Right ventricle myocardium superior (tissue), 1 donor: ENCODE measurements at places on chromosomes 3 and 15. TPM values are rescaled to one million over a fixed set of nuclear protein-coding genes. Genes with fewer than 3 reads are reported as not detected.
A peak's percentile ranks its signal among the peaks of the same experiment; 100 is the strongest.

GRCh38 chr15:56371495-56372147 lies 6.4 kb downstream of the TEX9 start:
- DNase-seq = no peak

- no peak for DNase-seq
Observed at GRCh38 chr15:48458876-48459275, 127.6 kb downstream of the DUT start.

DNA sequence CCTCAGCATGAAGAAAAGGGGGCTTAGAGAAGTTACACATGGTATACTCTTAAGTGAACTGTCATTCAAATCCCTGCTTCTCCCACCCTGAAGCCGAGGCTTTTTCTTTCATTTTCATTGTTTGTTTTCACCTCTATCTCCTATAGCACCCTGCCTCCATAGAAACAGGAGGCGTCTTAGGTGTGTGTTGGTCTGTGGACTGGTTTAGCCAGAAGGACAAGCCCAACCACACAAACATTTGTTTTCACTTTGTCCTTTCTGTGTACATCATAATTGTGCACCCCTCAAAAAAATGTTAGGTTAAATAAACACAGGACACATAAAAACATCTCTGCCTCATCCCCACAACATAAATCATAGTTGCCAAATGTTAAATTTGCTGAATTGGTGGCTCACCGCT lies 73.3 kb upstream of the UBE2E2 start:
- DNase-seq = no peak

- no peak for DNase-seq
Observed at GRCh38 chr15:26724381-26725150, 48.3 kb downstream of the GABRB3 start.

GRCh38 chr15:71472566-71472965 lies 337.8 kb upstream of the NR2E3 start:
- DNase-seq = no peak

- no peak for DNase-seq
Observed at GRCh38 chr3:56421205-56421604, 47.1 kb downstream of the ERC2 start.

- peak; percentile 51 for DNase-seq
Observed at GRCh38 chr15:68704496-68705021, 116.1 kb downstream of the ANP32A start.

DNA sequence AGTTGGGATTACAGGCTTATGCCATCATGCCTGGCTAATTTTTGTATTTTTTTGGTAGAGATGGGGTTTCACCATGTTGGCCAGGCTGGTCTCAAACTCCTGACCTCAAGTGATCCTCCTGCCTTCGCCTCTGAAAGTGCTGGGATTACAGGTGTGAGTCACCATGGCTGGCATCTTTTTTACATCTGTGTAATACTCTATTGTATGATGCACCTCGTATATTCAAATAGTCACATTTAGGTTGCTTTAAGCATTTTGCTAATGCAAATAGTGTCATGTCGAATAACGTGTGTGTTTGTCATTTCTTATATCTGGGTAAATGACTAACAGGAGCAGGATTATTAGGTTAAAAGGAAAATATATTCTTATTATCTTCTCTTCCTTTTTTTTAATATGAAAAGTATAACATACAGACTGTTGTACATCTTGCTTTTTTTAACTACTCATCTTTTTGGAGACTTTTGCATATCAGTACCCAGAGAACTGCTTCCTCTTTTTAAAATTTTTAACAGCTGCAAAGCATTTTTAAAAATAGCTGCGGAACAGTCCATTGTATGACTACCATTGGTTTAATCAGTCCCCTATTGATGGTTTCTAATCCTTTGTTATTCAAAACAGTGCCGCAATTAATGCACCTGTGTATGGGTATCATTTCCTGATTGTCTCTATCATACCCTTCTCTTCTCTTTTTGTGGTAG lies 13.4 kb downstream of the SCAMP5 start:
- DNase-seq = no peak

DNA sequence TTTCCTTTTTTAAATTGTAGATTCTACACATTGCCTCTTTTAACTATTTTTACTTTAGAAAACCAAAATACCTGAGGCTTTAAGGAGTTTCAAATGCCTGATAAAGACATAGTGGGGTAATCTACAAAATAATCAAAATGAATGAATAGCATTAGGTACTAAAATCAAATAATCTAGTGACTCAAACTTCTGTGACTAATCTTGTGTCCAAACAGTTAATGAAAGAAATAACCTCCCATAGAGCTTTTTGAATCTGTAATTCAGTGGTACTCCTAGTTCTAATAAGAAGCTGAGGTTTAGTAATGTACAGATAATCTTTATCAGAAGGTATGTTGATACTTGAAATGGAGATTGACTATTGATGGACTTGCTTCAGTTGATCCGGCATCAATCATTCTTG lies 53.0 kb downstream of the DTWD1 start:
- DNase-seq = no peak

DNA sequence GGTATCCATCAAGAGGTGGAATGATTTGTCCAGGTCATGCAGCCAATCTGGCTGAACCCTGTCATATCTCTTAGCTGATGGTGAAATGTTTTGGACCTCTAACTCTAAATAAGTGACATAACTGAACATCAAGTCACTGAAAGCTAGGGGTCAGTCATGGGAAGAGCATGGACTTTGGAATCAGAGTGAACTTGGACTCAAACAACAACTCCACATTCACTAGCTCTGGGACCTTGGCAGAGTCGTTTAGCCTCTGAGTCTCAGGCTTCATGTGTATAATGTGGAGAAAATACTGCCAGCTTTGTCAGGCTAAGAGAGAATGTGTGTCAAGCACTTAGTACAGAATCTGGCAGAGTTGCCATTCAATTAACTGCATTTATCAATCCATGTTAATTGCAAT lies 557.8 kb upstream of the CFAP20DC start:
- no peak for DNase-seq

GRCh38 chr3:138434276-138434874 lies at the start of gene ESYT3:
TSS of gene ESYT3 (plus strand) at chr3:138434616. CDS start at chr3:138434799, 183 bp downstream.
- peak; percentile 85 for DNase-seq

- no peak for DNase-seq
Observed at GRCh38 chr3:19938295-19938627, 4.2 kb upstream of the EFHB start.

NR1D2 gene
- 47.1 TPM for total RNA-seq

GPR87 gene
- total RNA-seq = not detected

ADAMTS7 gene
- total RNA-seq = 31.0 TPM

CYP1A2 gene
- not detected for total RNA-seq
